ENCODE measurements at places on chromosomes 6 and 20.

- no peak for DNase-seq
These were observed 1.1 kb downstream of the PCSK2 start for GRCh38 chr20:17227669-17228623.

DNA sequence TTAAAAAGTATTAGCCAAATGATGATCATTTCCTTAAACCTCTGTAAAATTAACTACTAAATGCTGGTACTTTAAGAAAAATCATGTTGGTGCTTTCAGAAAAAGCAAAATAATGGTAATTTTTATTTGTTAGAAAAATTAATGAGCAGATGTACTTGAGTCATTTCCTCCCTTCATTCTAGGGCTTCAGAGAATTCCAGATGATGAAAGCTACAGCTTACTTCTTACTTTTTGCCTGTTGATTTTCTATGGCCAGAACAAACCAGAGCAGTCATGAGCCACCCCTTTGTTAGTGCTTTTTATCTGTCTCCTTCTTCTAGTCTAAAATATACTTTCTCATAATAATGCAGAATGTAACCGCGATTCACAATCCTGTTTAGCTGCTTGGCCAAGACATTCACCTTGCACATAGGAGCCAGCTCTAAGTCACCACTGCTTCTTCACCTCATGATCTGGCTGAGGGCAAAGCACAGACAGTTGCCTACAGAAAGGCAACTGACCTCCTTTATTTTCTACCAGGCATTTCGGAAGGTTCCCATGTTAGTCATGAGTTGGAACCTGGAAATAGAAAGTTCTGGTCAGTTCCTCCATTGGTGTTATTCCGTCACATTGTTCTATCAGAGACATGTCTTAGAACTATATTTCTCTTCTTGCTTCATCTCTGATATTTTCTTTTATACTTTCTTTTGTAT lies 43.5 kb upstream of the TINAG start:
- no peak for DNase-seq

DNA sequence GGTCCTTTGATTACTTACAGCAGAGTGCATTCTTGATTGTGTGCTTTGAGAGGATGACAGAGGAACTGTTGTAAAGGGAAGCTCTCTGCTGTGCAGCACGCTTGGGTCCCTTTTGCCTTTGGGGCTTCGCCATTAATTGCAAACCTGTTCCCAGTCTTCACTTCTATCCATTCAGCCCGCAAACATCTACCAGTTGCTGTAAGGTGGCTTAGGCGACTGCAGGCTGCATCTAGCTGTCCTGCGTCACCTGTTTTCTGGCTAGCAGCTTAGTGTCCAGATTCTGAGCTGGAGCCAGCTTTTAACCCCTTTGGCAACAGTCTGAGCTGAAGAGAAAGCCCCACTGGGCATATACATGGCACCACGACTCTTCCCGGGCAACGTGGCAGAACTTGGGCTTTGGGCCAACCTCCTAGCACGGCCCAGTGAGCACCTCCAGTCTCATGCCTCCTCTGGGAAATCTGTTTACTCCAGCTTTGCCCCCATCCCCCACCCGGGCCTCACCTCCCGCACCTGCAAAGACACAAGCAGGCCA lies 2.5 kb upstream of the FASTKD5 start:
- no peak for DNase-seq

- no peak for DNase-seq
These were observed 46.4 kb downstream of the CNR1 start for GRCh38 chr6:88119769-88120168.

GRCh38 chr6:21587961-21588480 lies 5.5 kb upstream of the SOX4 start:
- no peak for DNase-seq

DNA sequence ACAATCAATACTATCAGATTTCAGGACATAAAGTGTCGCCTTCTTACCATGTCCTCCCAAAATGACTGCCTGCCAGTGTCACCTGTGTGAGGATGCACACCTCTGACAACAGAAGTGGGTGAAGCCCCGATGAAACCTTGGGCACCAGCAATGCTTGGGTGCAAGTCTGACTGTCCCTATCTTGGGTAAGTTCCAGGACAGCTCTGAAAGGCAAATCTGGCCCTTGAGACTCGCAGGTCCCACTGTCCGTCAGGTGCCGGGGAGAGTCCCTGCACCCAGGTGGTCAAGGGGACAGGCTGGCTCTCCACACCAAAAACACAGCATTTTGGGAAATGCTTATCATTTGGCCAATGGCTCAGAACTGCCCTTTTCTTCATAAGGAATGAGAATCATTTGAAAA lies 43.3 kb downstream of the EZR start:
- DNase-seq, result no peak

- no peak for DNase-seq
These were observed 17.9 kb upstream of the CCDC170 start for GRCh38 chr6:151475653-151476523.

DNA sequence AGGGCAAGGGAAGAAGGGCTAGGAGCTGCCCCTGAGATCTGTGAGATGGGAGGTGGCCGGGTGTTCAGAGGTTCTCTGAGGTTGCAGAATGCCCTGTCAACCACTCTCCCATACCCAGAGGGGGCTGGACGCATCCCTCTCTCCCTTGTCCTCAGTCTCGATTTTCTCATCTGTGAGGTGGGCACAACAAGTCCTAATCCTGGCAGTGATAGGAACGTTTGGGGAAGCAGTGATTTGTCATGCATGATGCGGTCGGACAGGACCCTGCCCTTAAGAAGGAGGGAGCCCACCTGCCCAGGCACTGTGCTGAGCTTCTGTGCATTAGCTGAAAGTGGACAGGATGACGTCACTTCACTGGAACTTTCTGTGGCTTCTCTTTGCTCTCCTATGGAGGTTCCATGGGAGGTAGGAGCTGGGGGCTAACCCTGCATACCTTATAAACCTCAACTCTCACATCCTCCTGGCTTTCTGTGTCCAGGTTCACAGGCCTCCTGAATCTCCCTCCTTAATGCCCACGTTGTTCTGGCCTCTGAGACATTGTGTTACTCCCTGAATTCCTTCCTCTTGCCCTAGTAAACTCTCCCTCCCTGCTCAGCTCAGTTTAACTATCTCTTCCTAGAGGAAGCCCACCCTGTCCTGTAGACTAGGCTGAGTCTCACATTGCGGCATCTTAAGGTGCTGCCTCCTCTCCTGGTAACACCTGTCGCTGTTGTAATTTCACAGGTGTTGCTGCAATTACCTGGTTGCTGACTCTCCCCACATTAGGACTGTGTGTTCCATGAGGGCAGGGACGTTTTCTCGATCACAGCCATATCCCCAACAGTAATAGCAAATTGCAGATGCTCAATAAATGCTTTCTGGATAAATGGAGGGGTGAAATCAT lies 30.1 kb upstream of the CSNK2A1 start:
- DNase-seq, result no peak

GRCh38 chr6:3214898-3215297 lies 12.6 kb downstream of the TUBB2B start:
- no peak for DNase-seq

Measured in CMK (cell line).